ENCODE measurements at places on chromosomes 6 and 20.

- H3K27ac ChIP-seq = no peak overlapping the region
- no peak for DNase-seq
- no peaks in the 10 kb centered on the region for H3K4me1 ChIP-seq
- no peak overlapping the region for H3K4me3 ChIP-seq
Measured at GRCh38 chr6:157487110-157487773, 106.3 kb downstream of the ZDHHC14 start.

- no peaks in the 10 kb centered on the region for H3K27me3 ChIP-seq
- H3K4me1 ChIP-seq = no peaks in the 10 kb centered on the region
- H3K27ac ChIP-seq = no peak overlapping the region
- no peak for DNase-seq
Measured at GRCh38 chr20:9963029-9963428, 71.8 kb upstream of the ANKEF1 start.

DNA sequence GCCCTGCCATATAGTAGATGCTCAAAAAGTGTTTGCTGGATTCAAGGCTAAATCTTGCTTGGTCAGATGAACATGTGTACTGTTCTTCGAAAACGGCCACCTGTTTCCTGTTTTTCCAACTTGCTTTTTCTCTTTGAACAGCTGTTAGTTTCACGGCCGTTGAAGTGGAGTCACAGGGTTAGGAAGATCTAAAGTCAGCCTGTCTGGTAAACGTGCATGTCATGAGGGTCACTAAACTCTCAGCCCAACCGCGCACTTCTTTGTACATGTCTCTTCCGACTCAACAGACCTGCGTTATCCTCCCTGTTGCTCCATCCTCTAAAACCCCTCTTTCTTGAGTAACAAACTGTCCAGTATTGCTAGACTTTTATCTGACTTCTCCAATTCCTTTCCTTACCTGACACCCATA is 93.2 kb upstream of the MAN1A1 start:
- H3K4me3 ChIP-seq = no peak overlapping the region
- H3K27ac ChIP-seq = no peak overlapping the region
- H3K27me3 ChIP-seq = no peaks in the 10 kb centered on the region
- no peaks in the 10 kb centered on the region for H3K4me1 ChIP-seq

GRCh38 chr6:39102821-39103136 is 12.2 kb downstream of the SAYSD1 start:
- H3K4me3 ChIP-seq = no peak overlapping the region
- no peak overlapping the region for H3K27ac ChIP-seq
- H3K4me1 ChIP-seq = no peaks in the 10 kb centered on the region
- H3K27me3 ChIP-seq = no peaks in the 10 kb centered on the region
- DNase-seq = no peak
- no peaks in the 10 kb centered on the region for H3K36me3 ChIP-seq

GRCh38 chr6:11639376-11640235 is 102.1 kb downstream of the TMEM170B start:
- no peak overlapping the region for H3K4me3 ChIP-seq
- no peak overlapping the region for H3K27ac ChIP-seq
- H3K27me3 ChIP-seq = no peaks in the 10 kb centered on the region
- no peaks in the 10 kb centered on the region for H3K4me1 ChIP-seq
- no peak for DNase-seq
- H3K36me3 ChIP-seq = no peaks in the 10 kb centered on the region

- no peak overlapping the region for H3K27ac ChIP-seq
- H3K27me3 ChIP-seq = no peaks in the 10 kb centered on the region
- no peak for DNase-seq
- H3K4me3 ChIP-seq = no peak overlapping the region
Measured at GRCh38 chr6:39517756-39518155, 195.3 kb upstream of the KCNK16 start.

- H3K36me3 ChIP-seq = peaks cover 3% of the 10 kb centered on the region
- H3K27me3 ChIP-seq = no peaks in the 10 kb centered on the region
- H3K4me1 ChIP-seq = peaks cover 6% of the 10 kb centered on the region
Measured at GRCh38 chr6:3281631-3282475, 23.1 kb downstream of the PSMG4 start.

All from prostate gland (tissue), 2 donors.